ENCODE measurements at places on chromosomes 12 and 14. TPM values are rescaled to one million over a fixed set of nuclear protein-coding genes. Genes with fewer than 3 reads are reported as not detected.

Gene AREL1
- total RNA-seq = 31.5 TPM

Gene ALG10
- 11.0 TPM for total RNA-seq

Gene DPPA3
- 1.2 TPM for total RNA-seq

Gene KCNH3
- 0.24 TPM for total RNA-seq

Gene FAM181A
- total RNA-seq = not detected

Gene AQP6
- total RNA-seq = not detected

Gene ABCD2
- total RNA-seq = 0.06 TPM

Gene TSPAN31
- total RNA-seq = 15.2 TPM

Gene VRTN
- 148 TPM for total RNA-seq

Gene ZDHHC22
- total RNA-seq = 55.2 TPM

Gene KRT79
- not detected for total RNA-seq

Gene PTGER2
- total RNA-seq = 1.2 TPM

Gene SCNN1A
- total RNA-seq = 85.5 TPM

Gene TMEM63C
- total RNA-seq = 7.0 TPM

Gene MANSC1
- 8.9 TPM for total RNA-seq

All from H1 (cell line).